ENCODE measurements at places on chromosomes 4 and X.

- DNase-seq, result no peak
Observed at GRCh38 chrX:71098302-71098701, 2.7 kb downstream of the FOXO4 start.

DNA sequence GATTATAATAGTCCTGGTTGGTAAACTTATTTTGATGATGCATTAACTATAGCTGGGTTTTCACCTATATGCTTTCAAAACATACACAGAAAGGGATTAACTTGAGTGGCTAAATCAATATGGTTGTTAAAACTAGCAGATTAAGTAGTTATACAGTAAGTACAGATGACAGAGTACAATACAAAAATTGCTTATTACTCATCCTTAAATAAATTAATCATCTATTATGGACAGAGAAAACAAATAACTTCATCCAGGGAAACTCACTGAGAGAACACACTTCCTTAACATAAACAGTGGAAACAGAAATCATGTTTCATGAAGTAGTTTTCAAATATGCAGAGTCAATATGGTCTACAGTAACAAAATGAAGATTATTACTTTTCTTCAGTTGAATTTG lies 133.4 kb downstream of the AREG start:
- no peak for DNase-seq

- no peak for DNase-seq
Observed at GRCh38 chrX:64580605-64581004, 185.4 kb upstream of the MTMR8 start.

- no peak for DNase-seq
Observed at GRCh38 chrX:145751943-145752342, 65.7 kb upstream of the SLITRK2 start.

GRCh38 chrX:22192419-22193060 lies 80.2 kb upstream of the CBLL2 start:
- peak; percentile 41 for DNase-seq

GRCh38 chrX:10783451-10783995 lies 163.1 kb upstream of the MID1 start:
- no peak for DNase-seq

GRCh38 chrX:16222151-16222550 lies 54.9 kb downstream of the MAGEB17 start:
- no peak for DNase-seq

DNA sequence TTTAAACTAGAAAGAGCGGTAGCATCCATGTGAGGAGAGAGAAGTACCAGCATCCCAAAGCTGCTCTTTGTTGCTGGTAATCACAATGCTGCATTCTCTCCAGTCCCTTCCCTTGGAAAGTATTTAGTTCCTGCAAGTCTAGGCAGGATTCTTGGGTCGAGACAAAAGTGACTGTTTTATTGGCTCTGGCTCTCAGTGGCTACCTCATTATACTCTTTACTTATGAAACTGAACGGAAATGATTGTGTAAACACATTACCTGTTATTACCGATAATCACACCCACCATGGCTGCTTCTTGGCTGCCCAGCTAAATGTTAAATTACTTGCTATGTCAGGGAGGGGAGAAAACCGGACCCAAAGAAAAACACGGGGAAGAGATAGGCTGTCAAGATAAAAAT lies 26.2 kb downstream of the ATXN3L start:
- DNase-seq, result no peak

DNA sequence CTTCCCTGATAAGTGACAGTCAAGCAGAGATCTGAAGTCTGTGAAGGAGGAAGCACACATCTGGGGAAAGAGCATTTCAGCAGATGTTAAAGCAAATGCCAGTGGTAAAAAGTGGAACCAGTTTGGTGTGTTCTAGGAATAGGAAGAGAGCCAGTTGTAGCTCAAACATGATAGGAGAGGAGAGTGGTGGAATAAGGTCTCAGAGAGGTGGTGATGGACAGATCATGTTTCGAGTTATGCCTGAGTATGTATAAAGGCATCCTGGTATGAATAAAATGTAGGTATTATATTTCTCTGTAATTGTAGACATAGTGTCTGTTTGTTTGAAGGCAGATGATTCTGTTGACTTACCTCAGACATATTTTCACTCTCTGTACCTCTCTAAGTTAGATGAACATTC lies 89.1 kb downstream of the LARP7 start:
- DNase-seq, result no peak

- DNase-seq, result no peak
Observed at GRCh38 chrX:154490021-154490413, 412 bp downstream of the SLC10A3 start.

DNA sequence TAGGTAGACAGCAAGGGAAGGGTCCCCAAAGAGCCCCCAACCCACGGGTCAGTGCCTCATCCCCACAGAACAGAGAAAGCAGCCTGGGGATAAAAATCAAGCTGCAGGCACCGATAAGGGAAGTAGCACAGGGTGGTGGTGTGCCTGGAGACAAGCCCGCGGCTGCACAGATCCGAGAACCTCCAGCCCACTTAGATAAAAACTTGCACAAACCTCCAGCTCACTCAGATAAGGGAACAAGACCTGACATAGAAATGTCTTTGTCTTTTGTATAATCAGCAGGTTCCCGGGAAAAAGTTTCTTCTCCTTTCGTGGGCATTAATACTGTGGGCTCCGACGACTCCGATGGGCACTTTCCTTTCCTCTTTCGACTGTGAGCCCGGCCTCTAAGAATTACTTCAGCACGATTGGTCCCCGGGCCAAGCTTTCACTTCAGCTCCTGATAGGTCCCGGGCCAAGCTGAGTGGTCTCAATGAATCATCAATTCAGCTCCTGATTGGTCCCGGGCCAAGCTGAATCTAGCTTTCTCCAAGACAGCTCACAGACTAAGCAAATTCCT lies 32.4 kb downstream of the PRDX4 start:
- DNase-seq, result no peak

- no peak for DNase-seq
Observed at GRCh38 chr4:40822420-40823166, 72.8 kb downstream of the NSUN7 start.

DNA sequence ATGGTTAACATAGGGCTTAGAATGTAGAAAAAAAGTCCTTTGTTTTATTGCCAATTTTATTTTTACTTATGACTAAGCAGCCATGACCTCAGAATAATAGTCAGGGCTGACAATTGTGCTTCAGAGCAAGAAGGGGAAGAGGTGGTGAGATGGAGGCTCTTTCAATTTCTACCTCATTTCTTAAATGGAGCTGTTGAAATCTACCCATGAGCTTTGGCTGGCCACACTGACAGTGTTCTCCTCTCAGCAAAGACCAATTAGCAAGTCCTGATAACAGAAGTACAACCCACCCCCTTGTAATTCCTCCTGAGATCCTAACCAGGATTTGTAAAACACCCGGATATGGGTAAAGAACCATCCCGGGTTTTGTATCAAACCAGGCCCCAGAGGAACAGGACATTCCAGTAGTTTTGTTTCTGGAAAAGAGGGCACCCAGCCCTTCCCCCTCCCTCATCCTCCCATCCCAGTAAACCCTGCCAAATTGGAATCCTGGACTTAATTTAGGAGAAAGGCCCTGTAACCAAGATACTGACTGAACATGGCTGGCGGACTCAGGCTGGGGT lies at the start of gene HEPH:
Gene HEPH, plus strand, starts transcription at position 399 of the 563 bp plus-strand sequence. CDS start 6,324 bp downstream, outside the sequence.
- DNase-seq, result peak; percentile 43

DNA sequence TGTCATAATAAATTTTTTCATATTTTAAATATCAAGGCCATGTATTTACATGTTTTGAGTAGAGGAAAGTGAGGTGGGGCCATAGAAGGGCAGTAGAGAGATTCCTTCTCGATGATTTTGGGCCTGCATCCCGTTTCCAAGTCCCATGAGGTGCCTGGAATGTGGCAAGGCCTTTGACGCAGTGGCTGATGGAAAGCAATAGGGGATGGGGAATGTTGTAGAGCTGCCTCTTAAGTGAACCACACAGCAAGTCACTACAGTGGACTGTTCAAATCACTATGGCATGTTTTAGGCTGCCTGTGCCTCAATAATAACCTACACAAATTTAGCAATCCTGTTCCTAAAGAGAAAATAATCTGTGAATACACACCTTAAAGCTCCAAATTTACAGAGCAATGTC lies 48.3 kb downstream of the ANXA5 start:
- DNase-seq, result no peak

- DNase-seq, result no peak
Observed at GRCh38 chr4:19969492-19969891, 282.2 kb upstream of the SLIT2 start.

- no peak for DNase-seq
Observed at GRCh38 chr4:2389691-2390090, 28.8 kb downstream of the ZFYVE28 start.

DNA sequence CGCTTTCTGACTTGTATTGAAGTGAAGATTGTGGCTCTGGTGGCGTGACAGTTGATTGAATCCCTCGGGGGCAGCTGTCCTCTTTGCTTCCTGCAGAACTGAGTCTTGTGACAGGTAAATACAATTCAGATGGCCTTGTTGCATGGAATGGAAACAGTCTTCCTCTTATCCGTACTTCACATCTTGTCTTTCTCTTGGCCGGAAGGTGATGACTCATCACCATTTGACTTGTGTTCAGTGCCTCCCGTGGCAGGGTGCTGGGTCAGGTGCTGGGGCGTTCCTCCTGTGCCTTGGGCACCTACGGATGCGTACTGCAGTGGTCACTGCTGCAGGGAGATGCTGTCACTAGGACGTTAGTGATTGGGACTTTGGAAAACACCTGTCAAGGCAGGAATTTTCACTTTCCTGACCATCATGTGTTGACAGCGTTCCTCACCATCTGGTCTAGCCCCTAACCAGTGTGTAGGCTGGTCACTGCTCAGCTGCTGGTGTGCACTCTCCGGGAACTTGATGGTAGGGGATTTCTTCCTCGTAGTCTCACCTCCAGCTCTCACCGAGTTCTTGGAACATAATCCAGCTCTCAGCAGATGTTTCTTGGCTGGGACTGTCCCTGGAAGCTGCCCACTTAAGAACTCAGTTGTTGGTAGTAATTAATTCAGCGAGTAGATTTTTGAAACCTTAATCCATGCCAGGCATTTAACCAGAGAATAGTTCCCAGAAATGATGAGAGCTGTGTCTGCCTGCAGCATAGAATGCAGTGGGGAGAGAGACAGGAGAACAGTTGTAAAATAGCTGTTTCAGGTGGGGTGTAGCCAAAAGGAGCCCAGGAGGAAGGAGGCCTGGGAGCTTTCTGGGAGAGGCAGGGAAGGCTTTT lies 7.2 kb downstream of the TBC1D14 start:
- DNase-seq, result no peak

- DNase-seq, result no peak
Observed at GRCh38 chr4:173256825-173257224, 77.3 kb downstream of the HMGB2 start.

GRCh38 chrX:155065035-155065734 lies 5.8 kb downstream of the CMC4 start:
- DNase-seq, result no peak

- DNase-seq, result no peak
Observed at GRCh38 chrX:45435481-45435880, 234.8 kb upstream of the DIPK2B start.

DNA sequence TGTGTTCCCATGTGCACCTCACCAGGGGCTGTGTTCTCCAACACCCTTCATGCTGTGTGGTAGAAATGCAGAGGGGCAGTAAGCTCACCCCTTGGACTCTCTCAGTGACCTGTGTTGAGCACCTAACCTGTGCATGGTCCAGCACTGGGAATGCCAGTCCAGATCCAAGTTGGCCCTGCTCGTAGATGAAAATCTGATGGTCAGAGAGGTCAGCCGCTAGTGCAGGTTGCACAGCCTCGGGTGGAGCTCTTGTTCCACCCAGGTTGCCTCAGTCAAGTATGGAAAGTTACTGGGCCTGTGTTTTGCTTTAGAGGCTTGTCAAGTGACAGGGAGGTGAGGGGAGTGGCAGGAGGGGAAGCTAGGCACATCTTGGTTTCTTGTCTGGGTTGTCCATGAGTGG lies 51.3 kb downstream of the NOP14 start:
- no peak for DNase-seq

- DNase-seq, result no peak
Observed at GRCh38 chrX:48910926-48911411, 477 bp downstream of the SLC35A2 start.

DNA sequence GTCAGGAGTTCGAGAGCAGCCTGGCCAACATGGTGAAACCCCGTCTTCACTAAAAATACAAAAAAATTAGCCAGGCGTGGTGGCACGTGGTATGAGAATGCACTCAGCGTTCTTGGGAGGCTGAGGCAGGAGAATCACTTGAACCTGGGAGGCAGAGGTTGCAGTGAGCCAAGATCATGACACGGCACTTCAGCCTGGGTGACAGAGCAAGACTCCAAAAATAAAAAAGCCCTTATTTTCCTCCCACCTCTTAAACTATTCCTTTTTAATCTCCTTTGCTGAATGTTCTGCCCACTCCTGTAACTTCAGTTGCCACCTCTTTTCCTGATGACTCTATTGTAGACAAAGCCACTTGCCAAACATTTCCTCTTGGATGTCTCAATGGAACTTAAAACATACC lies 72.6 kb downstream of the TAF1 start:
- no peak for DNase-seq

DNA sequence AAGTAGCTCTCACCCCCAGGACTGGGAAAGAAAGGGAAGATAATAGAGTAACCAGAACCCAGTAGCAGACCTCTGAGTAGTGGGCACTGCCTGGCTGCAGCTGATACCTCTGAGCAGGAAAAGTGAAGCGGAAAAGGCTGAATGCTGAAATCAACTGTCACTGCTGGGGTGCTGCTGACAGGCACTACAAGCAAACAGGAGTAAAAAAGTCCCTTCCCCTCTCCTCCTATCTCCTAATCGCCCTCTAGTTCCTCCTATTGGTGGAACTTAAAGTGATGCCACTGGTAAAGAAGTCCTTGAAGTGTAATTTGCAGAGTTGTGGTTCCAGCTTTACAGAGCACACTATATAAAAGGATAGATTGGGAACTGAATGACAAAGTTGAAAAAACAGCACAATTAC lies 32.8 kb upstream of the GLRB start:
- peak; percentile 6 for DNase-seq

DNA sequence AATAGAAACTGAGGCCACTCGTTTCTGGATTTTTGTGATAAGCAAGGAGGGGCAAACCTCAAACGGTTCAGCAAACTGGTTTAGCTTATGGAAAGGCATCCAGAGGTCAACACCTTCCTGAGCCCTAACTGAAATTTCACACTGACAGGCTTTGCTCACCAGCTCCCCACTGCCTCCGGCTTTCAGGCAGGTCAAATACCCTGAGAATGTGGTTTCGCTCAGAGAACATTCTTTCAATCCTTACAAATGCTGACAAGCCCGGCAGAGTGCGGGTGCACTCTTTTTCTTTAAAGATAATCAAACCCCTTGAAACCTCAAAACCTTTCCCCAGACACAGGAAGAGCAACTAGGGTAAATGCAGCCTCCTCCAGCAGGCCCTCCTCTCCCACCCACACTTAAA lies 41.5 kb downstream of the CD40LG start:
- DNase-seq, result no peak

DNA sequence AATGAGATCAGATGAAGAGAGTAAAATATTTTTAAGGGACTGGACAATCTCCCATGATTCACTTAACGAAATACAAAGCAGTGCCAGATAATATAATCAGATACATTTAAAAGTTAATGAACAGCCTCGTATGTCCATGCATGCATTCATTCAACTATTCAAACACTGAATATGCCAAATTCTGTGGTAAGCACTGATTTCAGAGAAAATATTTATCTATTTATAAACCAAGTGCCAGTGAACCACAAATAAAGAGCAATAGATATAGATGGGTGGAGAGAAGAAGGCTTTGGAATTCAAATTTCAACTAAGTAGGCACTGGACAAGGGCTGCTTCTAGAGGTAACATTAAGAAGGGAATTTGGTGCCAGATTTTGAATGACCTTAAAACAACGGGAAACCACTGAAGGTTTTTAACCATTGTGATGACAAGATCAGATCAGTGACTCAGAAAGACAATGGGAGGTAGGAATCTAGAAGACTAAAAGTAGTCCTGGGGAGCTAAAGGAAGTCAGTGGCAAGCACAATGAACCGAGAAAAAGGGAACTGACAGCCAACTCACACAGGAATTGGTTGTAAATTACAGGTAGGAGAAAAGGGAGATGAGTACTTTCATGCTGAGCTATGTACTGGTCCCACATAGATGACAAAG lies 14.2 kb downstream of the ELOVL6 start:
- no peak for DNase-seq

Data from left kidney (tissue), 8 donors.